ENCODE measurements at places on chromosomes 11 and 22.

GRCh38 chr11:34331329-34331728, 26.5 kb downstream of the ABTB2 start:
- no peak for DNase-seq

- DNase-seq, result no peak
Observed at GRCh38 chr11:36062796-36063365, 119.0 kb downstream of the LDLRAD3 start.

- DNase-seq, result no peak
Observed at GRCh38 chr11:132451942-132452601, 1080.2 kb downstream of the OPCML start.

GRCh38 chr22:32760815-32761214, 40.7 kb upstream of the TIMP3 start:
- DNase-seq, result no peak

DNA sequence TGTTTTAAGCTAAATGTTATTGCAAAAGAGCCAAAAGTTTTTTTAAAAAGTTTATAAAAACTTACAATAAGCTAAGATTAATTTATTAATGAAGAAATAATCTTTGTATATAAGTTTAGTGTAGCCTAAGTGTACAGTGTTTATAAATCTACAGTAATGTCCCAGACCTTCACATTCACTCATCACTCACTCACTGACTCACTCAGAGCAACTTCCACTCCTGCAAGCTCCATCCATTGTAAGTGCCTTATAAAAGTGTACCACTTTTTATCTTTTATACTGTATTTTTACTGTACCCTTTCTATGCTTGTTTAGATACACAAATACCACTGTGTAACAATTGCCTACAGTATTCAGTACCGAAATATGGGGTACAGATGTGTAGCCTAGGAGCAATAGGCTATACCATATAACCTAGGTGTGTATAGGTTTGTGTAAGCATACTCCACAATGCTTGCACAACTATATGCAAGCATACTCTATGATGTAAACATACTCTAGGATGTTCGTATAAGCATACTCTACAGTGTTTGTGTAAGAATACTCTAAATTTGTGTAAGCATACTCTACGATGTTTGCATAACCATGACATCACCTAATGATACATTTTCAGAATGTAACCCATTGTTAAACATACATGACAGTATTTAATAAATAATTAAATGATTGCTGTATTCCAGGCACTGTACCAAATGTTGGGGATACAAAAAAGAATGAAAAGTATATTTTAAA, 953.0 kb downstream of the KCNA4 start:
- DNase-seq, result no peak

GRCh38 chr22:38397189-38398085, 57.6 kb downstream of the KCNJ4 start:
- no peak for DNase-seq

DNA sequence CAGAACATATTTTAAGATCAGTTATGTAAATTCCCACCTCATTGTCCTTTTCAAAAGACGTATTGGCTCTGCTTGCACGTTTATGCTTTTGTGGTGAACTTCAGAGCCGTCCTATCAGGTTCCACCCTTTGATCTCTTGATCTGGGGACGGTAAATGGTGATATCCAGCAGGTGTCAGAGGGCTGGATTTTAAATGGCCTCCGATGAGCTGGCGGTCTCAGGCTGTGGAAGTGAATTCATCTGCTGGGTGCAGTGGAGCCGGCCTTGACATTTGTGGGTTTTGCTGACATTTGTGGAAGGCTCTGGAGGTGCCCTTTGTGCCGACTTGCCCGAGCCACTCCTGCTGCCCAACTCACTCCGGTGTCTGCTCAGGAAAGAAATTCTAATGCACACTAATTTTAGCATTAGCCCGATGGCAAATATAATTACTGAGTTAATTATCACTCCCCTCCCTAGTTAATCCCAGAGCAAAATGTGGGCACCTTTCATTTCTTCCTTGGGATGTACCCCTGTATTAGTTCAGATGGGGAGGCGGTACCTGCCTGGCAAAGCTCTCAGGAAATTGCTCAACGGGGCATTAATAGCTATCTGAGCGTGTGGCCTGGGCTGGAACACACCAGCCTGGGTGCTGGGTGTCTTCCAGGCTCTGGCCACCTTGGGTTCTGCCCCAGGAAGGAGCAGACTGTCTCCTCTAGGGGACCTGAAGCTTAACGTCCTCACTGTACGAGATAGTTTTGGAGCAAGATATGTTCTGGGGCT, 9.1 kb downstream of the LRP5 start:
- DNase-seq, result no peak

- no peak for DNase-seq
Observed at GRCh38 chr22:39910876-39911613, 10.2 kb downstream of the GRAP2 start.

- DNase-seq, result no peak
Observed at GRCh38 chr22:22705328-22706100, 61.1 kb downstream of the GGTLC2 start.

DNA sequence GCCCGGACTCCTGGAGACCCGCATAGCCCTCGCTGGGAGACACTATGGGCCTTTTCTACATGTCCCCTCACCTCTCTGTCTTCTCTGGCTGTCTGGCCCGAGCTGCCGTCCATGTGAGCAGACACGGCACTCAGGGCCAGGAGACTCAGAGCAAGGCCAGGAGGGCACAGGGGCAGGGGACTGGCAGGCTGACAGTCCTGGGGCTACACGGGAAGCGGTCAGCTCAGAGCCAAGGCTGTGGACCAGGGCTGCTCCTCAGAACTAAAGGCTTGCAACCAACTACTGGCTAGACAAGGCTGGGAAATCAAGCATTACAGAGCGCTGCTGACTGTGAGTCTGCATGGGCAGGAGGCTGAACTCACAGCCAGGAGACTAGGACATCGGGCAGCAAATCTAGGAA, 56.1 kb upstream of the CDON start:
- DNase-seq, result no peak

- DNase-seq, result no peak
Observed at GRCh38 chr11:12762696-12763324, 88.6 kb downstream of the TEAD1 start.

- DNase-seq, result no peak
Observed at GRCh38 chr22:40409613-40410113, 39.3 kb downstream of the SGSM3 start.

GRCh38 chr11:77779935-77780334, 40.6 kb downstream of the RSF1 start:
- DNase-seq, result no peak

DNA sequence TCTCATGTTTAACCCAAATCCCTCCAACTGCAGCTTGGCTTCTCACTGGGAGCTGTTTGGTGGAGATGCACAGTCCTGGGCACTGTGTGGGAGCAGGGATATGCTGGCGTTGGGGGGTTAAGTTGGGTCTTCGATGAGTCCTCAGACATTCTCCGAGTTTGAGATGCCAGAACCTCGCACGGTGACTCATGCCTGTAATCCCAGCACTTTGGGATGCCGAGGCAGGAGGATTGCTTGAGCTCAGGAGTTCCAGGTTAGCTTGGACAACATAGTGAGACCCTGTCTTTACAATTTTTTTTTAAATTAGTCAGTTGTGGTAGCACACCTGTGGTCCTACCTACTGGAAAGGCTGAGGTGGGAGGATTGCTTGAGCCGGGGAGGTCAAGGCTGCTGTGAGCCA, 20.7 kb downstream of the POU2F3 start:
- no peak for DNase-seq

DNA sequence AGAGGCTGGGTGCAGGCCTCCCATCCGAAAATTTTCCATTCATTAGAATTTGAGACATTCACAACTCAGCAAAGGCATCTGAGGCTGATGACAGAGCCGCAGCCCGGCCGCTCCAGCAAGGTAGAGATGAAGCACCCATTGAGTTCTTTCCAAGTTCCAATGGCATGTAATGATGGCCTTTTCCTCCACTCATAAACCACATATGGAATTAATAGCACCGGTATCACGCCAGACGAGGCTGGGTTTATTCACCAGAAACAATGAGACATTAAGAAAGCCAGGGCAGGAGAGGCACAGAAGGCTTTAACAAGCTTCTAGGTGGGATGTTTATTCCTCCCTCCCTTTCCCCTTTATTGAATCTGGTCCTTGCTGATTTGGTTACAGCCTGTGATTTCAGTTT, 534.4 kb downstream of the MN1 start:
- DNase-seq, result no peak

- no peak for DNase-seq
Observed at GRCh38 chr22:46224044-46224897, 25.8 kb downstream of the CDPF1 start.

DNA sequence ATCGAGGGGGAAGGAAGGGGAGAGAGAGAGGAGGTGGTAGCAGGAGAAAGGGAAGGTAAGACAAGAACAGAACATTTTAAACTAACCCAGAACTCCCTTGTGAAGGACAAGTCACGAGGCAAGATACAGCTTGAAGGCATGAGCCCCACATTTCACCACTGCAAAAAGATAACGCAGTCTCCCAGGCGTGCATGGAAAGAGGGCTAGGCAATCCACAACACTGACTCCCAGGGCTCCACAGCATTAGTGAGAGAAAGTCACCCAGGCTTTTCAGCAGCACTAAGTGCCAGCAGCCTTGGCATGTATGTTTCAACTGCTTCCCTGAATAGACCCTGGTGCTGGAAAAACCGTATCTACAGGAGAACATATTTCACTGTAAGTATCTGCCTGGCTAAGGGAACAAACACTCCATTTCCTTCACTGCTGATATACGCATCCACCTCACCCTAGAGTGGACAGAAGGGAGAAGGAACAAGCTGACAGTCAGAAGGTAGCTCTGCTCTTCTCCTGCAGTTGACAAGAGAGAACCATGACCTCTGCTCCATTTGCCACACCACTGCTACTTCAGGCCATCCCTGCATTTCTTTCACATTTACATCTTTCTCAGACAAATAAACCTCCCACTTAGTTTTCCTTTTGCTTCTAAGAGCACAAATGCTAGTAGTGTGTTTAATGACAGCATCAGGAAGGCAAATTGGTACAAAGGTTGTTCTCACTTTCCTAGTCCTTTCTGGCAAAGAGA, 87.9 kb downstream of the AMBRA1 start:
- no peak for DNase-seq

DNA sequence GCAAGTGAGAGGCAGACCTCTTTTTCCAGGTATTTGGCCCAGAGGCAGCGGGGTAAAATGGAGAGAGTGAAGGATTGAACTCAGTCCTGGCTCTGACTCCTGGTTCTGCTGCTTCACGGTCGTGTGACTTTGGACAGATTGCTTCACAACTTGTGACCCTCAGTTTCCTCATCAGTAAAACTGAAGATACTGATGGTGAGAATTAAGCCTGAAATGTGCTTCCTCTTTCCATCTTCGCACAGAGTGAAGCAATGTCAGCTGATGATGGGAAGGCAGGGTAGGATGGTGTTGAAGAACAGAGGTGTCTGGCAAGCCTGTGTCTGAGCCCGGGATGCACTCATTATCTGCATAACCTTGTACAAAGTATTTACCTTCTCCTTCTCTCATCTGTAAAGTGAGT, 59.0 kb downstream of the UBASH3B start:
- DNase-seq, result no peak

GRCh38 chr11:36139767-36140166, 149.5 kb downstream of the COMMD9 start:
- DNase-seq, result no peak

DNA sequence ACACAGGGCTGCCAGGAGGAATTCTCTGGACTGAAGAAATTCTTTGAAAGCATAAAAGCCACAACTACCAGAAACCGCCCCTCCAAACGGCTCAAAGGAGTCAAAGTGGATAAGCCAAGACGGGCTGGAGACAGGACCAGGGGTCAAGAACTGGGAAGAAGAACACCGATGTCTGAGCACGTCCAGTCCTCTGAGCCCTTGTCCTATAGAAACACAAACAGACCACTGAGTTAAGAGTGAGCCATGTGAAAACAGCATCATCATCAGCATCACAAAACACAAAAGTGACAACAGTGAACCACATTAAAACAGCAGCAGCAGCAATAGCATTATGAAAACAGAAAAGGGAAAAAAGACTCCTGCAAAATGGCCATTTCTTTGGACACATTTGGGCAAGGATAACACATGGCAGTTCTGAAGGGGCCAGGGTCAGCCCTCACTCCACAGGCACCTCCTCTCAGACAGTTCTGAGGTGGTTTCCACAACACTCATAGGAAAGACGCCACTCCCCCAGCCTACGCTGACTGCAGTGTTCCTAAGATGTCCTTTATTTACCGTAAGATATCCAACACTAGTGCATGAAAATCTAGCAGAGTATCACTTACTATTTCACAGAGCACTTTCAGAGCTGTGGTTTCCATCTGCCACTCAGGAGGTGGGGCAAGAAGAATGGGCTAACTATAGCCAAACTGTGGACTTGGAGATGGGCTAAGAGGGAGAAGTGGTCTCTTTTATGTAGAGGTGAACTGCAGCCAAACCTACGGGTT, 28.6 kb upstream of the YPEL1 start:
- no peak for DNase-seq

DNA sequence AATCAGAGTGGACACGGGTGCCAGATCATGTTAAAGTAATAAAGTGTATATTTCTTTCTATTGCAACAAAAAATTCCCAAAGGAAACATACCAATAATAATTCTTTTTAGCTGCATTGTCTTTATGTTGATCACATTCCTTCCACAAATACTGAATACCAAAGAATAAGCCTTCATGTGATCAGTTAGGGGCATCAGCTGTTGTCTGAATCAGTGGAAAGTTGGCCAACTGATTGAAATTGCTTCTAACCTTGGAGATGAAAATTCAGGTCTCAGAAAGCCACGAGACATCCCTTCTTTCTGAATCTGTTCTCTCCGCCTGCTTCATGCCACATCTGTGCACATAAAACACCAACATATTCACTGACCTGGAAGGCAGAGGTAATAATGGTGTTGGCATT, 785.2 kb downstream of the KCNA4 start:
- no peak for DNase-seq

GRCh38 chr22:30824096-30824495, 129.4 kb downstream of the OSBP2 start:
- DNase-seq, result no peak

- no peak for DNase-seq
Observed at GRCh38 chr11:16093889-16094653, 262.3 kb downstream of the SOX6 start.

DNA sequence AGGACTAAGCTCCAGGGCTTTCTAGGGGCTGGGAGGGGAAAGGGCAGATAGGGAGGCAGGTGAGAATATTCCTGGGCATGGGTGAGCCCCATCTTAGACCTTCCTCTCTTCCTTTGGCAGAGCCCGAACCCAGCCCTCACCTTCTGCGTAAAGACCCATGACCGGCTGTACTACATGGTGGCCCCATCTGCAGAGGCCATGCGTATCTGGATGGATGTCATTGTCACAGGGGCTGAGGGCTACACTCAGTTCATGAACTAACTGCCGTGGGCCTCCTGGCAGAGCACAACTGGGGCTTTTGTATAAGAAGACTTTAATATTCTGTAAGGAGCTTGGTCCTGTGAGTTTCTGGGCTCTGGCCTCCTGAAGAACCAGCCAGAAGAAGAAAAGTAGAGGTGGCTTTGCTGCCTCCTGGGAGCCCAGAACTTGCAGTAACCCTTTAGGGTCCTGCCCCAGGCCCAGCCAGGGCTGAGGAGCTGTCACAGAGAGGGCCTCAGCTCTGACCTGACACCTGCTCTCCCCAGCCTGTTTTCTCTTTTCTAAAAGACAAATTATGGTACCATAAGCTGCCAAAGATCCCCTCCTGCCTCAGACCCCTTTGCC, 22.8 kb downstream of the TREH start:
- no peak for DNase-seq

GRCh38 chr11:46642627-46643335, 25.4 kb downstream of the ATG13 start:
- no peak for DNase-seq
